D341Med (cell line): ENCODE measurements at places on chromosomes 7 and 10.

- DNase-seq = no peak
These were observed 880 bp upstream of the MGAM2 start for GRCh38 chr7:142110638-142111037.

GRCh38 chr7:104469166-104469820, 140.9 kb downstream of the LHFPL3 start:
- DNase-seq = no peak

- DNase-seq = no peak
These were observed 15.4 kb upstream of the HIBADH start for GRCh38 chr7:27677912-27678612.

DNA sequence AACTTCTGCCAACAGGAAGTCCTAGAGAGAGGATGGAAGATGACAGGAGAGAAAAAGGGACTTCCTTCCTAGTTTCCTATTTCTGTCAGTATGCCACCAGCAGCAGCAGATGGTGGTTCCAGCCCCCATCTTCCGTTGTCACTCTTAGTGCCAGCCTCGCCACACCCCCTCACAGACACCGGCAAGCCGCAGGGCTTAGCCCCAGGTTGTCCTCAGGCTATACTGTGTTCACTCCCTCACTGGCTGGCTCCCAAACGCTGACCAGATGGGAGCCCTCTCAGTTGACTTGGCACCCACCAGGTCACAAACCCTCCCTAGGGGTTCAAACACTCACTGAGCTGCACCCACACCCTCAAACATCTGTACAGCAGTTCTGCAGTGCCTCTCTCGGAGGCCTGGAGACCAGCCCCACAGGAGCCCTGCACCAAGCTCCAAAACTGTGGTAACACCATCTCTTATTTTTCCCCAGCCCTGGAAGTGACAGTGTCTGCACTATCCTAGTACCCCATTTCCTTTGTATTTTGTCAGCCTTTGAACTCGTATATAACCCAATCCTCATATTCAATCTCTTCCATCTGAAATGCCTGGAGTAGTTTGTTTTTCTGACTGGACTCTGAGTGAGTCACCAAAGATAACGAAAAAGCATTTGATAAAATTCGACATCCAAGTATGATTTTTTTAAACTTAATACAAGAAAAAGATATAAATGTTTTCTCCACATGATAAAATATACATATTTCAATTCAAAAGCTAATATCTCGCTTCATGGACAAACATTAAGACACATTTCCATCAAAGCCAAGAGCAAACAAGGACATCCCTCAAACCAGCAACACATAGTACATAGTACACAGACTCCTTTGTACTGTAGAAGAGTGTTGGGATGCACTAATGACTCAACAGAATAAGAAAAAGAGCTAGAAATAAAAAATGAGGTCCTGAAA, 34.5 kb downstream of the SMURF1 start:
- peak; percentile 73 for DNase-seq

GRCh38 chr7:55474944-55475854, 97.1 kb downstream of the VOPP1 start:
- no peak for DNase-seq

- DNase-seq = no peak
These were observed 2.7 kb upstream of the PWWP2B start for GRCh38 chr10:132394201-132394811.

- no peak for DNase-seq
These were observed 285.8 kb downstream of the BMPER start for GRCh38 chr7:34191162-34191561.

DNA sequence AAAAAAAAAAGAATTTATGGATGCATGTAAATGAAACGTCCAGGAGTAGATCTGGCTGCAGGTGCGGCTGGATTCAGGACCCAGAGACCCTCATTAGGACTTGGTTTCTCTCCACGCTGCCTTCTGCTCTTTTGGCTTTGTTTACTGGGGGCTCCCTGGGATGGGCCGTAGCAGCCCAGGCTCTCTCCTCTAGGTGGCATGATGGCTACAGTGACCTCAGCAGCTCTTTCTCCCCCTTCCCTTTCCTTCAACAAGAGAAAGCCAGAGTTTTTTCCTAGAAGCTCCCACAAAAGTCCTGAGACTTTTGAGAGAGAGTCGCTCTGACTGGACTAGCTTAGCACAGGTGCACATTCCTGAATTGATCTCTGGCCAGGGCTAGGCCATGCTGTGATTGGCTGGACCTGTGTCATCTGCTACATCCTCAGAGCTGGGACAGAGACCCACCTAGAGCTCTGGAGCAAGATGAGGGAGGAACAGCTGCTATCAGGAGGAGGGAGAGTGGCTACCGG, 67.8 kb upstream of the PDCD4 start:
- peak; percentile 67 for DNase-seq

GRCh38 chr10:11339013-11339412, 272.4 kb downstream of the USP6NL start:
- DNase-seq = no peak
